ENCODE measurements at places on chromosomes 3 and 15. TPM values are rescaled to one million over a fixed set of nuclear protein-coding genes. Genes with fewer than 3 reads are reported as not detected.

Gene FBN1
- 3.2 TPM for total RNA-seq

Gene SH3GL3
- total RNA-seq = not detected

Gene THRB
- total RNA-seq = 0.16 TPM

Gene HDC
- not detected for total RNA-seq

Gene ECE2
- not detected for total RNA-seq

Gene ANKRD63
- 0.29 TPM for total RNA-seq

Gene DET1
- total RNA-seq = 7.6 TPM

Gene CYB561D2
- total RNA-seq = 31.6 TPM

Gene SERINC4
- total RNA-seq = not detected

Gene LRRK1
- total RNA-seq = 0.80 TPM

Gene CPLX3
- not detected for total RNA-seq

Gene FOXB1
- not detected for total RNA-seq

Gene NCEH1
- 6.2 TPM for total RNA-seq

Gene RBPMS2
- total RNA-seq = 1.4 TPM

Gene ARPIN
- 4.4 TPM for total RNA-seq

Gene SPINK8
- total RNA-seq = not detected

Gene COL8A1
- not detected for total RNA-seq

Gene DAPK2
- 0.69 TPM for total RNA-seq

Gene RPP25
- total RNA-seq = 1.4 TPM

Gene ZIC1
- 3.8 TPM for total RNA-seq

Gene FAM81A
- total RNA-seq = 21.2 TPM

Gene CYP1A1
- 5.7 TPM for total RNA-seq

Gene DISP2
- total RNA-seq = 0.34 TPM

Gene STXBP5L
- total RNA-seq = 2.0 TPM

Gene ZWILCH
- total RNA-seq = 18.7 TPM

Gene SEMA3F
- 1.5 TPM for total RNA-seq

Gene A4GNT
- not detected for total RNA-seq

Gene TSPAN3
- 460 TPM for total RNA-seq

Gene RFX7
- total RNA-seq = 5.0 TPM

Gene LYZL4
- total RNA-seq = not detected

Gene EIF3J
- 56.5 TPM for total RNA-seq

Gene HOMER2
- total RNA-seq = 8.8 TPM

Gene HHATL
- not detected for total RNA-seq

Gene ASB14
- total RNA-seq = not detected

Gene PTPN23
- 13.0 TPM for total RNA-seq

Gene PTH1R
- total RNA-seq = not detected

Gene SLC35G2
- total RNA-seq = 22.7 TPM

Gene ALAS1
- 103 TPM for total RNA-seq

Gene PYGO1
- 11.8 TPM for total RNA-seq

Gene PATL2
- total RNA-seq = 0.21 TPM

Gene ST8SIA2
- total RNA-seq = 0.13 TPM

Gene SPCS1
- total RNA-seq = 451 TPM

Gene PPM1L
- total RNA-seq = 1.0 TPM

Gene OSBPL10
- 38.9 TPM for total RNA-seq

Gene GP9
- not detected for total RNA-seq

Gene GOLGA6L7
- total RNA-seq = not detected

Gene CLDN16
- total RNA-seq = not detected

Gene GCSAM
- total RNA-seq = not detected

Gene PLSCR2
- not detected for total RNA-seq

Gene OXSM
- total RNA-seq = 30.0 TPM

Gene SKOR1
- not detected for total RNA-seq

Gene RNU5B-1
- not detected for total RNA-seq

Gene ARHGAP31
- total RNA-seq = 13.9 TPM

Gene ZNF501
- total RNA-seq = 2.5 TPM

Gene TBL1XR1
- total RNA-seq = 87.3 TPM

Gene DHX30
- 96.6 TPM for total RNA-seq

Gene CPN2
- not detected for total RNA-seq

Gene MAGEF1
- 39.5 TPM for total RNA-seq
